ENCODE measurements at places on chromosomes 5 and 9.

DNA sequence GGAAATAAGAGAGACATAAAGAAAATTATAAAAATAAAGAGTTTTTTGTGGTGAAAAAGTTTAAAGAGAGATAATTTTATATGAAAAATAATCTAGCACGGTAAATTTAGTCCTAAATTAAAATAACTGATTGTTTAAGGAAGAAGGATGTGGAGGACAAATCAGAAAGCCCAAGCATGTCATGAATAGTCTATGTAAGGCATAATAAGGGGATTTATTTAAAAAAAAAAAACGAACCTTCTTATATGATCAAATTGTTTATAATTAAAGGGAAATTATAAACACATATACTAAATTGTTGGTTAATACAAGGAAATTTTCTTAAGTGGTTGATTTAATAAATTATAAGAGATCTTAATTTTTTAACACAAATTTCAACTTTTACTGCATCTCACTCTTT, 551.8 kb upstream of the TYRP1 start:
- DNase-seq: no peak

- no peak for DNase-seq
These were observed 114.4 kb downstream of the PBX3 start for GRCh38 chr9:125861405-125862058.

DNA sequence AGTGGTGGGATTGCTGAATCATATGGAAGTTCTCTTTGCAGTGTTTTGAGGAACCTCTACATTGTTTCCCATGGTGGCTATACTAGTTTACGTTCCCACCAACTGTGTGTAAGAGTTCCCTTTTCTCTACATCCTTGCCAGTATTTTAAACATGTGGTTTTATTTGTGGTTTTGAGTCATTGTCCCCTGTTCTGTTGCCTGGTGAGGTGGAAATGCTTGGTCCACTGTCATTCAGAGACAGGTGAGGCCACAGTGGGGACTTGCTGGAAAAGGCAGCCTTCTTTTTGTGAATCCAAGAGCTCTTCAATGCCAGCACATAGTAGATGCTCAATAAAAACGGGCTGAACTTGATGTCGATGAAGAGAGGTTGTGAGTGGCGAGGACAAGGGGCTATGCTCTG, 44.2 kb downstream of the SH3PXD2B start:
- DNase-seq: no peak

GRCh38 chr5:92644266-92644886, 936.6 kb downstream of the NR2F1-AS1 start:
- no peak for DNase-seq

GRCh38 chr5:41870627-41871048, 413 bp upstream of the OXCT1 start:
- DNase-seq: no peak

- DNase-seq: no peak
These were observed 80.6 kb downstream of the MYO10 start for GRCh38 chr5:16855485-16855884.

DNA sequence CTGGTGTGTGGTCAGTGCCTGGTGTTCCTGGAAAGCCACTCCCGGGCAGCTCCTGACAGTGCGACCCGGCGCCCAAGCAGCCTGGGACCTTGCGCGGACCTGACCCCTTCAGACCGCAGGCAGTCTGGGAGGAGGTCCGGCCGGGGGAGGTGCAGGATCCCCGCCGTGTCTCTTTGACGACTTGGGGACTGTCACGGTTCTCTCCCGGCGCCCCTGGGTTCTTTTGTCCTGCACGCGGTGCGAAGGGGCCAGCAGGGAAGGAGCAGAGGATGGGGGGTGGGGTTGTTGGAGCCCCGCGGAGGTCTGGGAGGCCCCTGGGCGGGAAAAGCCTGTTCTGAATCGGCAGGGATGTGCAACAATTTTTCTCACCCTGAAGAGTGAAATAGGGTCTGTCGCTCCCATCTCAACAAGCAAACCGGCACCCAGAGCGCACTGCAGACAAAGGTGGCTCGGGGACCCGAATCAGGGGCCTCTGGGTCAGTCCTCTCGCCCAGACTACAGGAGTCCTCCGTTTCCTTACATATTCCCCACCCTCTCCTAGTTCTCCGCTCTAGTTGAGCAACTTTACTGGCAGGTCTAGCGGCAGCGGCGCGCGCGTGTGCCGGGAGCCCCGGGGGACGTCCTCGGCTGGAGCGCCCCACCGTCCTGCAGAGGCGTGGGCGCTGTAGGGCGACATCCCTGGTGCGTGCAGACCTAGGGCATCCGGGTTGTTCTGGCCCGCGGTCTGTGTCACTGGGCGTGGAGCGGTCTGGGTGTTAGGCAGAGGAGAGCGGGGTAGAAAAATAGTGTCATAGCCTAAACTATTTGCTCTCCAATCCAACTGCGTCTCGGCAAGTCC, 1.2 kb downstream of the VCAN start:
- DNase-seq: no peak

GRCh38 chr9:125707472-125707804, 430 bp upstream of the MAPKAP1 start:
- DNase-seq: no peak

GRCh38 chr5:52897238-52897614, 91.9 kb upstream of the ITGA2 start:
- no peak for DNase-seq

GRCh38 chr5:155128786-155129512, 115.4 kb downstream of the KIF4B start:
- DNase-seq: no peak

GRCh38 chr5:18457255-18457654, 823.0 kb downstream of the TAF11L14 start:
- DNase-seq: no peak

DNA sequence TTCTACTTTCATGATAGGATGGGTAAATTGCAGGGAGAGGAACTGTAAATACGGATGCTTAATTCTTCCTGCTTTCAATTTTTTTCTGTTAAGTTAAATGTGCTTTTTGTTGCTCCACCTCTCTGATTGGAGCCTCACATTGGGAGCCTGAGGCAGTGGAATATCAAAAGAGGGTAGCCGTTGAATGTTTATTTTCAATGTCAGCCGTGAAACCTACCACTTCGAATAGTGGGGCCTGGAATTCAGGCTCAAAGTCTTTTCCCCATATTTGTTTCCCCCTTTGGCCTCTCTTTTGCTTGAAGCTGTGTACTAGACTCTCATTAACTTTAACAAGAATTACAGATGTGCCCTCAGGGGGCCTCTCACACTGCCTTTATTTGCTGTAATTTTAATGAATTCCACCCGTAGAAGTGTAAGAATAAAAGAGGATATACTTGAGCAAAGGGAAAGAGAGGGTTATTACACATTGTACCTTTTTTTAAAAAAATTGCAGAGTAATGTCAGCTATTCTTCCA, 29.0 kb downstream of the PSAT1 start:
- no peak for DNase-seq

DNA sequence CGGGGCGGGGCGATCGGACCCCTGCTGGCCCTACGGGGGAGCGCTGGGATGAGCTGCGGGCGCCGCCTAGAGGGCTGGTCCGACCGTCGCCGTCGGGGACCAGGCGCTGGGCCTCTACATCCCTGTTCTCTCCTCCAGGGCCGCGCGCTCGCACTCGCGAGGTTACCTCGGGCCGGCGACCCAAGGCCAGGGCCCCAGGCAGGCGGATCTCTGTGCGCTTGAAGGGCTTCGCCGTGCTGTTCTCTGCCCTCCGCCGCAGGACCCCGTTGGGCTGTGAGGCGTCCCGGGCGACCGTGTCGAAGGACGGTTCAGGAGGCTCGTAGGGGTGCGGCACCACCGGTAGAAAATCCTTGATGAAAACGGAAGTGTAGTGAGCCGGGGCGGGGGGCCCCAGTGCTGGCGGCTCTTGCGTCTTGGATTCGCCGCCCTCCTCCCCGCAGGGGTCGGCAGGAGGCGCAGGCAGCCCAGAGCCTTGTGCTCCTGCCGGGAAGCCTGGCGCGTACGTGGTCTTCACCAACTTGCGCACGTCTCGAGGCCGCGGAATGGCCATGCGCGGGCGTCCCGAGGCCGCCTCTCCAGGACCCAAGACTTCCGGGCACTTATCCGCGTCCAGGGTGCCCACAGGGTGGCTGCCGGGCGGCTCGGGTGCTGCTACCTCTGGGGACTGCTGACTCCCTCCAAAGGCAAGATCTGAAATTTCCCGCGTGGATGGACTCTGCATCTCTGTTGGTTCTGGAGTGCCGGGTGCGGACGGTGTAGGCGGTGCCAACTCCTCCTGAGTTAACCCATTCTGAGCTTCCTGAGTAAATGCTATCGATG, 2.0 kb downstream of the PROB1 start:
- no peak for DNase-seq

- DNase-seq: no peak
These were observed 22.4 kb downstream of the LHX6 start for GRCh38 chr9:122206118-122207046.

DNA sequence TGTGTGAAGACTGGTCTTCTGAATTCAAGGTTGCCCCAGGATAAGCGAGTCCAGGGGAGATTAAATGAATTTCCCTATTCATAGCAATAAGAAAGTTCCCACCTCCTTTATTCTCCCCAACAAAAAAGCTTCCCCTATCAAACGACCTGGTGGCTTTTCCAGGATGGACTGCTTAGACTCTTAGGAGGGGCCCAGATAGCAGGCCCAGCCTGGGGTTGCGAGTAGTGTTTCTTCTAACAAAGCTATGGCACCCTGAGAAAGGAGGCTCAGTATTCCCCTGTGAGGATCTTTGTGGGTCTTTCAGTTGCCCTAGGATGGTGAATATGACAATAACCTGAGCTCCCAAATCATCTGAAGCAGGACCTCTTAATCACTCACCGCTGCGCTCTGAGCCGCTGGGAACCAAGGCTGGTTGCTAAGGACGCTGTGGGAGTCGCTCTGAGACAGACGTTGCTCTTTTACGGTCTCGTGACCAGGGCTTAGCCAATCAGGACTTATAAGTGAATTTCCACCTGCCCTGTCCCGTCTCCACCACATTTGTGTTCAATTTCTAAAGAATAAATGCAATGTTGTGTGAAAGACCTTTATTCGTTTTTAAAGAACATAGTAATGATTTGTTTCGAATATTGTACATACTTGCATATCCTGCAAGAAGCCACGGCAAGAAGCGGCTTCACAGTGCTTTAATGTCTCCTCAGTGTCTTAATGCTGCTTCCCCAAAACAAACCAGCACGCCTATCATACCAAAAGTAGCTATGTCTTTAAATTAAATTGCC, at the start of gene TMEM232:
TSS of gene TMEM232 (minus strand) at position 423 of the 776 bp plus-strand sequence. CDS start 59,319 bp downstream, outside the sequence.
- peak; percentile 83 for DNase-seq

DNA sequence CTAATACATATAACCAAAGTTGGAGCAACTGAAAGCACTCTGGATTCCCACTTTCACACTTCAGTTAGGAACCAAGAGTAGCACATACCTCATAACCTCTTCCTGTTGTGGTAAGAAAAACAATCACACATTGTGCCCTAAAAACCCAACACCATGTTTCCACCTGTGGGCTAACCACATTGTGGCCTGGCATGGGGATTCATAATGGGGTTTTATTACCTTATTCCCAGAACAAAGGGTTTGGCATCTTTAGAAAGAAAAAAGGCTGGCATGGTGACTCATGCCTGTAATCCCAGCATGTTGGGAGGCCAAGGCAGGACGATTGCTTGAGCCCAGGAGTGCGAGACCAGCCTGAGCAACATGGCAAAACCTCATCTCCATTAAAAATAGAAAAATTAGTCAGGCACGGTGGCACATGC, 60.6 kb downstream of the HSD17B3 start:
- DNase-seq: no peak

All from T47D (cell line).